CD4-positive, alpha-beta T cell treated with Interleukin-12 subunit alpha and Interleukin-12 subunit beta, for 1 hour (primary cell): ENCODE measurements at places on chromosomes 2 and 18.

- no peak for DNase-seq
These were observed 279.5 kb downstream of the NDUFA10 start for GRCh38 chr2:239745386-239746227.

GRCh38 chr2:48885841-48886240 is 130.3 kb upstream of the LHCGR start:
- no peak for DNase-seq

- no peak for DNase-seq
These were observed 139.9 kb upstream of the EPAS1 start for GRCh38 chr2:46157072-46157965.

DNA sequence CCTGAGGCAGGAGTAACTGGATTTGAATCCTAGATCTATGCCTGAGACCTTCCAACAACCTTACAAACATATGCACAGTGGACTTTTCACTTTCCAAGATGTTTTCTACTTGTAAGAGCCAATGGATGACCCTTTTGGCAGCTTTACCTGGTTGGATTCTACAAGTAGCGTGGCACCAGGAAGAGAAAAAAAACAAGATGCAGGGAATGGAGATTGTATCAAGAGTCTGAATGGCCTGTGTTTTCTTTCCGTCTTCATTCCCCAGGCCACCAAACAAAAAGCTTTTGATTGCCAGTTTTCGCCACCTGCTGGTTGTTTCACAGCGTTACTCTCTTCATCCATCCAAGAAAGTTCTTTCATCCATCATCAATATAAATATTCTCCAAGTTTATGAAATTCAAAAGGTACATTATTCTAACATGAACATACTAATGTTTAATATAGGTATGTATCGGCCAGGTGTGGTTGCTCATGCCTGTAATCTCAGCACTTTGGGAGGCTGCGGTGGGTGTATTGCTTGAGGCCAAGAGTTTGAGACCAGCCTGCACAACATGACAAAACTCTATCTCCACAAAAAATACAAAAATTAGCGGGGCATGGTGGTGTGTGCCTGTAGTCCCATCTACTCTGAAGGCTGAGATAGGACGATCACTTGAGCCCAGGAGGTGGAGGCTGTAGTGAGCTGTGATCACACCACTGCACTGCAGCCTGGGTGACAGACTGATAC is 3.5 kb upstream of the BCL2 start:
- peak; percentile 75 for DNase-seq

DNA sequence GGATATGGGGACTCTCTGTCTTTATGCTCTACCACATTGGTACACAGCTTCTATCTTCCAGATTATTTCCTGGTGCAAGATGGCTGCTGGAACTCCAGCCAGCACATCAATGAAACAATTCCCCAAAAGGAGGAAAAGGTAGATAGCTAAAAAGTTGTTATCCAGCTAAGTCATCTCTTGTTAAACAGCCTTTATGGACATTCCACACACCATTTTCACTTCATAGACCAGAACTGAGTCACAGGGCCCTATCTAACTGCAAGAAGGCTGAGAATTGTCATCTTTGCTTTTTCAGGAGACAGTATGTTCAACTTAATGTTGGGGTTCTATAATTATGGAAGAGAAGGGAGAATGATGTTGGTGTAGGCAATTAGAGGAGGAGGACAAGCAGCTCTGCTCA is 133.3 kb upstream of the NOSTRIN start:
- no peak for DNase-seq

- DNase-seq: peak; percentile 7
These were observed 240.9 kb upstream of the APCDD1 start for GRCh38 chr18:10213526-10213925.

GRCh38 chr2:205403244-205403825 is 279.0 kb upstream of the NRP2 start:
- no peak for DNase-seq

GRCh38 chr2:11495844-11496681 is 30.1 kb upstream of the E2F6 start:
- DNase-seq: no peak

DNA sequence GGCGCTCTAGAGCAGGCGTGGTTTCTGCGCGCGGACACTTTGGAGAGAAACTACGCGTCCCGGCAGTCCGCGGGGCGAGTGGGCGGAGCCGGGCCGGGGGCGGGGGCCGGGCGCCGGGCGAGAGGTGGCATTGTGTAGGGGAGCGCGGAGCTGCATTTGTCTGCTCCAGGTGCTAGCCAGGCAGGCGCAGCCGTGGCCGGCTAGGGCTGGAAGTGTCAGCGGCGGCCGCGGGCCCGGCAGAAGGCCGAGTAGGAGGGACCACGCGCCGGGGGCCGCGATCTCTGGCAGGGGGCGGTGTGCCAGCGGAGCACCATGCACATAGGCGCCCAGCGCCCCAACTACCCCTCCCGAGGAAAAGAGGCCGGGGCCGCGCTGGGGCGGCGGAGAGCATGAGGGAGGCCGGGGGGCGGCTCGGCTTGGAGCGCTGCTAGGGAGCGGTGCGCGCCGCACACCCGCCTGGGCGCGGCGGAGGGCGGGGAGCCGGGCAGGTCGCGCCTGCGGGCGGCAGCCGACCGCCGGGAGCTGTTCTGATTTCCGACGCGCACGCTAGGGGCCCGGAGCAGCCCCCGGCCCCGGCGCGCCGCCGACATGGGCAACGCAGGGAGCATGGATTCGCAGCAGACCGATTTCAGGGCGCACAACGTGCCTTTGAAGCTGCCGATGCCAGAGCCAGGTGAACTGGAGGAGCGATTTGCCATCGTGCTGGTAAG is at the start of gene FMNL2:
TSS of gene FMNL2 (plus strand) at position 159 of the 710 bp plus-strand sequence.
- DNase-seq: peak; percentile 23

DNA sequence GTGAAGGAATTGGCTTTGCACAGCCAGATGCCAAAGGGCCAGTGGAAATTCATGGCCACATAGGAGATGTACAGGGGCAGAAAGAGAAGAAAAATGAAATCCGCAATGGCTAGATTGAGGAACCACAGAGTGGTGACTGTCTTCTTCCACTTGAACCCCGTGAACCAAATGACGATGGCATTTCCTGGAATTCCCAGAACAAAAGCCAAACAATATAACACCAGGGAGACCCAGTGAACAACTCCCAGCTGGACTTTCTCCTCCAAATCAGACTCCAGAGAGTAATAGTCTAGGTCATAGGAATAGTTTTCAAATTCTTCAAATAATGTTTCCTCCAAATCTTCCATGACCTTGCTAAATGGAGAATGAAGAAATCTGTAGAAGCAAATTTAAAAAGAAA is 17.2 kb downstream of the EEF1B2 start:
- no peak for DNase-seq

DNA sequence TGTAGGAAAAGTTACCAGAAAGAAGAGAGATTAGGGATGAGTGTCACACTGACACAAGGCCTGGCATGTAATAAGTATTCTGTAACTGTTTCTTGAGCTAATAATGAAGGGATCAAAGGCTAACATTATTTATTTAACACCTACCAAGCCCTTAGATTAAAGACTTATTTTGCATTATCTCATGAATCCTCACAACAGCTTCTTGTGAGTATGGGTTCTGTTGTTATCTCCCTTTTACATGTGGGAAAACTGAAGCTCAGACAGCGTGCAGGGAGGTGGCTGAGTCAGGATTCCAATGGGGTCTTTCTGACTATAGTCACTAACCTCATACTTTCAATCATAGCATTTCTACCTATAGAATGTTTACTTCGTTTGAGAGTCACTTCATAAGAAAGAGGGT is 79.0 kb upstream of the PROKR1 start:
- no peak for DNase-seq

- DNase-seq: no peak
These were observed 225.0 kb downstream of the TTC32 start for GRCh38 chr2:19676770-19677169.

GRCh38 chr2:207035875-207036274 is 96.6 kb downstream of the CPO start:
- no peak for DNase-seq

DNA sequence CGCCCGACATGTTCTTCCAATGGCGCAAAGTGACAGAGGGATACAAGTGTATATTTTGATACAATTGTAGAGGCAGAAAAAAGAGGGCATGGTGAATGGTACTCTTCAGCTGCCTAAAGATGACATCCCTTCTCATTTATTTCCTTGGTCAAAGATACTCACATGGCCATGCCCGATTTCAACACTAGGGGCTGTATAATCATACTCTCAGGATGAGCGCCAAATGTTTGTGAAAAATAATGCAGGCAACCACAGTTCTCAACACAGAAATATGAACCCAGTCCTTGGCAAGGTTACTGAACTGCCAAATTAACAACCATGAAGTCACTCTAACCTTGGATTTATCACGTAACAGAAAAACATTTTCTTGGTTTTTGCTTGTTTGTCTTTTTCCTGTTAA is 204.4 kb downstream of the CCDC102B start:
- no peak for DNase-seq

- DNase-seq: no peak
These were observed 37.1 kb downstream of the NEMP2 start for GRCh38 chr2:190497428-190497827.

- no peak for DNase-seq
These were observed 55.3 kb upstream of the ID2 start for GRCh38 chr2:8626572-8626971.
